ENCODE measurements at places on chromosomes 7 and 10.

DNA sequence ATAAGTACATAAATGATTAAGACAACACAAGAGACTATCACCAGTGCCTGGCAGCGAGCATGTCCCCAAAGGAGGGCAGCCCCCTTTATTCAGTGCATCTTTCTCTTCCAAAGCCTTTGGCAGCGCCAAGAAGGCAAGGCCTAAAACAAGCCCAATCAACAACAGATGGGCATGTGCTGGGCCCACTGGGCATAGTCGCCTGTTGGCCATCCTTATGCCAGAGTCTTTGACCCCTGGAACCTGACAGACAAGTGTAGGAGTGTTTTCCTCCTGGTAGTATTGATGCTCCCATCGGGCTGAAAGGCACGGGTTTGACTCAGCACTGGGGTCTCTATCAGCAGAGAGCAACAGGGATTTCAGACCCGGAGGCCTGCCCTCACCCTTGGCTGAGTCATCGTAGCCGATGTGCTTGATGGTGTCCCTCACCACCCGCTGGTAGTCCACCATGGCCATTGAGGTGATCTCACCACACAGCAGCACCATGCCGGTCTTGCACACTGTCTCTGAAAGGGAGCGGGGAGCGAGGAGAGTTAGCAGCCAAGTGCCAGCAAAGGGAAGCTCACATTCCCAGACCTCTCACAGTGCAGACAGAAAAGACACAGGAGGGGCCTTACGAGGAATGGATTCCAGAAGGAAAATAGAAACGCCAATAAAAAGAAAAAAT, 5.8 kb downstream of the MAT1A start:
- DNase-seq = no peak

DNA sequence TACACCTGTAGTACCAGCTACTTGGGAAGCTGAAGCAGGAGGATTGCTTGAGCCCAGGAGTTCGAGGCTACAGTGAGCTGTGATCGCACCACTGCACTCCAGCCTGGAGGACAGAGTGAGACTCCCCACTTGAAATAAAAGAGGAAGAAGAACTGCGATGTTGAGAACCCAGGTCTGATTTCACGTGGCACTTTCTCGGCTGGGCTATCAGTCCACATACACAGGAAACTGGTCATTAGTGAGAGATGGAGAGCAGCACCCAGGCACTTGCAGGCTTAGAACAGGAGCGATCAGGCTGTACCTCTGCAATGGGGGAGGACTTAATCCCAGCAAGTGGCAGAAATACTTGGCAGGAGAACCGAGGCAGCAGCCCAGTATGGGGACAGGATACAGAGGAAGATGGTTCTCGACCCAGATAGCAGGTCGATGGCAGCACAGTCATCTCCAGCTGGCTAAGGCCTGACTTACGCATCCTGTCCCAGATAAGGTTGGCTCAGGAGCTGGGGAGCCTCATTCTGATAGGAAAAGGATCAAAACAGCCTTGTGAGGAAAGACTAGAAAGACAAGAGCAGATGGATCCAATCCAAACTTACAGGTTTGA, 487.7 kb upstream of the AUTS2 start:
- no peak for DNase-seq

GRCh38 chr7:42493436-42494198, 256.6 kb upstream of the GLI3 start:
- no peak for DNase-seq

DNA sequence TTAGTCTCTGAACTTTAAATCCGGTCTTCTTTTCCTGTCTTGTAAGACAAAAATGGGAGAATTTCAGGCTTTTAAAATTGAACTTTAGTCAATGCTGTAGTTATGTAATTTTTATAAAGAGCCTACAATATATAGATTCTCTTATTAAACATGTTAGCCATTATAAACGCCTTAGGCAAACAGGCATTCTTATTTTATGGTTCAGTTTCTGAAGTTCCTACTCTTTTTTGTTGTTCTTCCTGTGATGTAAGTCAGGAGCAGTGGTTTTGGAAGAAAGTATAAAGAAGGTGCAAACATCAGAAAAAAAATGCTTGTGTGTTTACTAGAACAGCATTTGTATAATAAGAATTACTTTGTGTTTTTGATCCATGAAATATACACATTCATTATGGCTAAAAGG, 41.6 kb downstream of the BICC1 start:
- DNase-seq = no peak

- no peak for DNase-seq
Measured at GRCh38 chr10:18097524-18097923, 42.7 kb upstream of the CACNB2 start.

GRCh38 chr7:119007236-119007635, 782.7 kb downstream of the ANKRD7 start:
- DNase-seq = no peak

GRCh38 chr10:30437031-30437841, 3.3 kb downstream of the MAP3K8 start:
- no peak for DNase-seq

DNA sequence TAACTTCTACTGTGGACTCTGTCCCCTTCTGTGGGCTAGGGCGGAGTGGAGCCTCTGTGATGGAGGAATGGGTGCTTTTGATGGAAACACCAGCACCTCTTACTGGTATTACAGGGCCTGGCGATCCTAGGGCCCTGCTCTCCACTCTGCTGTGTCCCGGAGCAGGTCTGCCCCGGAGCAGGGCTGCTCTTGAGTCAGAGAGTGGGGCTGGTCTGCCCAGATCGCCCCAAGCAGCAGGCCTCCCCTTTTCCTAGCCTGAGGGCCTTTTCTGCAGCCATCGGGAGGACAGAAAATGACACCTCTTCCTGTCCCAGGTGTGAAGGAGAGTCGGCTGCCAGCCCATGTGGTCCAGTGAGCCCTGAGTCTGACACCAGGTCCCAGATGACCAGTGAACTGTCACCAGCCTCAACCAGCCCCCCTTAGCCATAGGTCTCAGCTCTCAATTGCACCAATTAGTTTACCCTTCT, 1.4 kb downstream of the ZNF282 start:
- no peak for DNase-seq

GRCh38 chr10:58577437-58577777, 64.7 kb downstream of the BICC1 start:
- DNase-seq = no peak

DNA sequence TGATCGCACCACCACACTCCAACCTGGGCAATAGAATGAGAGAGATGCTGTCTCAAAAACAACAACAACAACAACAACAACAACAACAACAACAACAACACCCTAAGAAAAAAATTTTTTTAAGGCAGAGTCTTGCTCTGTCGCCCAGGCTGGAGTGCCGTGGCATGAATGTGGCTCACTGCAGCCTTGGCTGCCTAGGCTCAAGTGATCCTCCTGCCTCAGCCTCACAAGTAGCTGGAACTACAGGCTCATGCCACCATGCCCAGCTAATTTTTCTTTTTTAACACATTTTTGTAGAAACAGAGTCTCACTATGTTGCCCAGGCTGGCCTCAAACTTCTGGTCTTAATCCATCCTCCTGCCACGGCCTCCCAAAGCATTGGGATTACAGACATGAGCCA, 18.6 kb downstream of the ALDH18A1 start:
- DNase-seq = no peak

GRCh38 chr10:49458869-49459268, 63.0 kb upstream of the DRGX start:
- no peak for DNase-seq

DNA sequence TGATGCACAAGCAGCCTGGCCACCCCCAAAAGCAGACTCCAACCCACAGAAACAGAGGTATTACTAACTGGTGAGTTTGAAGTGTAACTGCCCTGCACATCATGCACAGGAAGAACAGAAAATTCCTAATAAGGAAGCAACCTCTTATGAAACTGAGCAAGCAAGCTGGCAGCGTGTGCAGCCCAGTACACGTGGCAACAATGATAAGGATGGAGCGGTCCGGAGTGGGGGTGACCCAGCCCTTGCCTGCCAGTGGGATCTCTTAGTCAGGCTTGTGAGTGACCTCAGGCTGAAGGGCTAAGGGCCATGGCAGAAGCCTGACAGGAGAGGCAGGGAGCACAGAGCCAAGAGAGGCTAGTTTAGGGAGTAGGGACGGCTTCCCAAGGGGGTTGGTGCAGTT, 22.1 kb upstream of the AOAH start:
- no peak for DNase-seq

GRCh38 chr10:95562341-95562965, 1.3 kb upstream of the SORBS1 start:
- DNase-seq = no peak

GRCh38 chr7:51067757-51068156, 248.9 kb downstream of the COBL start:
- no peak for DNase-seq

DNA sequence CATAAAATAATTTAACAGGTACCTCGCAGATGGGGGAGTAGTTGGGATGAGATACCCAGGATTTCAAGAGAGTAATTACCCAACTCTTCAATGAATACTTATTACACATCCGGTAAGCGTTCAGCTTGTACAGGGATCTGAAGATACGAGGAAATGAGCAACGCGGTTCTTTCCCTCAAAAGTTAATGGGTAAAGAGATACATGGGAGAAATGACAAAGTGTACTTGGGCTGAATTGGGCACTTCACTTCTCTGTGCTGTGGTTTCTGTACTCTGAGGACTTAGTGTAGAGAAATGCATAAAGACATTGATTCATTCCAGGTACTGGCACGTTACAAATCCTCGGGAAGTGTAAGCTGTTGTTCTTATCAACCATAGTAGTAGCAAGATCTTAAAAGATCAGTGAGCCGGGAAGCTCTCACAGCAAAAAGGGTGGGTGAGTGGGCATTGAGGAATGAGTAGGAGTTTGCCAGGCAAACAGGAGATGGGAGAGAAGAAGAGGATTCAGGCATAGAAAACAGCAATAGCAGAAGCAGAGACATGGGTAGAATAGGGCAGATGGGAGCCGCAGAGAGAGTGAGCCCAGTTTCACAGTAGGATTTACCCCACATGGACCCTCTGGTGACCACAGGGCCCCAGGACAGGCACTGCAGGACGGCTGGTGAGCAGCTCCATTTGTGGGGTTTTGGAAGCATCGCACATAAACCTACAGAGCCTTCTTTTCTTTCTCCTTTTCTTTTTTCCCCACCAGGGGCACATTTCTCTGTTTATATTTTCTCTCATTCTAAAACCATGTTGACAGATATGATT, 304.3 kb upstream of the PITRM1 start:
- no peak for DNase-seq

DNA sequence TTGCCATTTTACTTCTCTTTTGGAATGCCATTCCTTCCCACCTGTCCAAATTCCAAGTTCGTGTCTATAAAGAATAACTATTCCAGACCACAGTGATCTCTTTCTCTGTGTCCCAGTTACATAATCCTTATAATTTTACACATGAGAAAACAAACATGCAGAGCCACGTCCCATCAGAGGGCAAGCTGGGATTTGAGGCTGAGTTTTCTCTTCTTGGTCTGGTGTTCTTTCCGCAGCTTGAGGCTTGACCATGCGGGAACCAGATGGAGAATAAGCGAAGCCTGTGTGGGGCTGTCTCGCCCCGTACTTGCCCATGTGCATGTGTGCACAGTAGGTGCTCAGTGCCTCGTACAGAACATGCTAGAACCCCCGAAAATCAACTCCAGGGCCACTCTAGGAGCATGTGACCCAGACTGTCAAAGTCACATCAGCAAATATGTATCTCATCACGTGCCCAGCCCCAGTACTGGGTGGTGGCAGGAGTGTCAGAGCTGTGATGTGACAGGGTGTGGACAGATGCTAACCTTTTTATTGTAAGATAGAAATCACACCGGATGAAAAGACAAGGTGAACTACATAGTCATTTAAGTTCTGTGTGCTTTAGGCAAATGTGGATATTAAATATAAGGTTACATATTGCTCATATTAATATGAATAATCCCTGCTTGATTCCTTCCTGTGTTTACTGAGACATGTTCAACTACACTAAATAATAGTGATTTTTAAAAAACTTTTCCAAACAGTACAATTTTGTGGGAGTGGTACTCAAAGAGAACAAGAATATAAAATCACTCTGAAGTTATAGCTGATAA, 3.2 kb downstream of the INSIG1 start:
- no peak for DNase-seq

- DNase-seq = no peak
Measured at GRCh38 chr7:102856036-102856435, 56.8 kb upstream of the LRRC17 start.
